ENCODE measurements at places on chromosomes 7 and 10.

- DNase-seq: no peak
Observed at GRCh38 chr7:106926892-106927291, 61.8 kb downstream of the PIK3CG start.

DNA sequence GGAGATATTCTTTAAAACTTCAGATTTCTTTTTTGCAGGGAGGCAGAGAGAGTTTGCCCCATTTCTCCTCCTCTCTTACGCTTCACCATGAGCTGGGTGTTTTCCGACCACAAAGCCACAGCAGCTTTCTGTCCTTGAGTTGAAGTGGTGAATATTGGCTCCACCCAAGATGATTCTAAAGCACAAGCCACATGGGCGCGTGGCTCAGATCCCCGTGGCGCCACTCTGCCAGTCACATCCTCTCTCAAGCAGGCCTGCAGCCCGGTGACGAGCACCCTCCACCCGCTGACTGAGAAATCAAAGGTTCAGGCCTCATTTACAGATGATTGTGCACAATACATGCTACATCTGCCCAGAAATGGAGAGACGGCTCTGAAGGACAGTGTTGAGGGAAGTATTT is 27.6 kb upstream of the RNF32 start:
- DNase-seq: peak; percentile 90

DNA sequence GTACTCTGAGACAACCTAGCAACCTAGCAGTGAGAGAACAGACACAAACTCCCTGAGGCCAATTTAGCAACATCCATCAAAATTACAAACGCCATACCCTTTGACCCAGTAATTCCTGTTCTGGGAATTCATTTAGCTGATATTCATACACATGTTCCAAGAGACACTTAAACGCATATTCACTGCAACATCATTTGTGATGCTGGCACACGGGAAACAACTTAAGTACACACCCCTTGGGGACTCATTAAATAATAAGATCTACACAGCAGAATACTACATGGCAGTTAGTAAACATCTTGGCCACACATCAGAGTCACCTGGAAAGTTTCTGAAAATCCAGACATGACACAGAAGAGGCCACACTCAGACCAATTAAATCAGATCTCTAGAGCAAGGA is 17.6 kb downstream of the NUDCD3 start:
- no peak for DNase-seq

GRCh38 chr7:108127461-108127860 is 2.7 kb downstream of the LAMB4 start:
- no peak for DNase-seq

DNA sequence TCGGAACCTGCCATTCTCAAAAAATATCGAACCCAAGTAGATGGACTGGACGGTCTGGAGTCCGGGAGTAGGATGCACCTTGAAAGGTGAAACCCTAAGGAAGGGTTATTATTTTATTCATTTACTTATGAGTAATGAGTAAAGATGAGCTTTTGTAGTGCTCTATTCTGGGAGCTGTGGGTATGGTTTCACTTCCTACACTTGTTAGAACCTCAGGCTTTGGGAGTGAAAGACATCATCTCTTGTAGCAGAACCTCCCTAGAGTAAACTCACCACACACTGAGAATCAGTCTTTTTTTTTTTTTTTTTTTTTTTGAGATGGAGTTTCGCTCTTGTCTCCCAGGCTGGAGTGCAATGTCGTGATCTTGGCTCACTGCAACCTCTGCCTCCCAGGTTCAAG is 389.4 kb upstream of the AUTS2 start:
- no peak for DNase-seq

- DNase-seq: no peak
Observed at GRCh38 chr10:123149162-123149567, 1.2 kb downstream of the HMX2 start.

All from activated effector memory CD4-positive, alpha-beta T cell treated with anti-CD3 and anti-CD28 coated beads, Interleukin-2, amount 50 U/mL, for 16 hours (primary cell).